ENCODE measurements at places on chromosomes 11 and 22.

- no peak for DNase-seq
Observed at GRCh38 chr11:22927793-22928192, 67.5 kb upstream of the CCDC179 start.

- no peak for DNase-seq
Observed at GRCh38 chr11:37322333-37323194, 724.5 kb upstream of the RAG2 start.

- peak; percentile 74 for DNase-seq
Observed at GRCh38 chr22:47043835-47044721, 281.6 kb downstream of the TBC1D22A start.

DNA sequence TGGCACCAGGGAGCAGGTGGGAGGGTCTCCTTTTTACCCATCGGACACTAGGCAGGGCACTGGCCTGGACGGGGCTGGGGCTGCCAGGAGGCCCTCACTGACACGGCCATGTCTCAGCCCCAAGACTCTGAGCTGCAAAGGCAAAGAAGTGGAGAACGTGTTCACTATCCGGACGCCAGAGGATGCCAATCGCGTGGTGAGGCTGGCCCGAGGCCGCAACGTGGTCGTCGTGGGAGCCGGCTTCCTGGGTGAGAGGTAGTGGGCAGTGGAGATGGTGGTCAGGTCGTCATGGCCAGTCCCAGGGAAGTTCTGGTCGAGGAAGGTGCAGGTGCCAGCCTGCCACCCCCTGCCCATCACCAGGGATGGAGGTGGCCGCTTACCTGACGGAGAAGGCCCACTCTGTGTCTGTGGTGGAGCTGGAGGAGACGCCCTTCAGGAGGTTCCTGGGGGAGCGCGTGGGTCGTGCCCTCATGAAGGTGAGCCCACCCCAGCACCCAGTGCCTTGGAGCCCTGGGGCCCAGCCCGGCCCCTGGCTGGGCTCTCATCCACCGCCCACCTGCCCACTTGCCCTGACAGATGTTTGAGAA is 5.7 kb upstream of the LZTR1 start:
- no peak for DNase-seq

DNA sequence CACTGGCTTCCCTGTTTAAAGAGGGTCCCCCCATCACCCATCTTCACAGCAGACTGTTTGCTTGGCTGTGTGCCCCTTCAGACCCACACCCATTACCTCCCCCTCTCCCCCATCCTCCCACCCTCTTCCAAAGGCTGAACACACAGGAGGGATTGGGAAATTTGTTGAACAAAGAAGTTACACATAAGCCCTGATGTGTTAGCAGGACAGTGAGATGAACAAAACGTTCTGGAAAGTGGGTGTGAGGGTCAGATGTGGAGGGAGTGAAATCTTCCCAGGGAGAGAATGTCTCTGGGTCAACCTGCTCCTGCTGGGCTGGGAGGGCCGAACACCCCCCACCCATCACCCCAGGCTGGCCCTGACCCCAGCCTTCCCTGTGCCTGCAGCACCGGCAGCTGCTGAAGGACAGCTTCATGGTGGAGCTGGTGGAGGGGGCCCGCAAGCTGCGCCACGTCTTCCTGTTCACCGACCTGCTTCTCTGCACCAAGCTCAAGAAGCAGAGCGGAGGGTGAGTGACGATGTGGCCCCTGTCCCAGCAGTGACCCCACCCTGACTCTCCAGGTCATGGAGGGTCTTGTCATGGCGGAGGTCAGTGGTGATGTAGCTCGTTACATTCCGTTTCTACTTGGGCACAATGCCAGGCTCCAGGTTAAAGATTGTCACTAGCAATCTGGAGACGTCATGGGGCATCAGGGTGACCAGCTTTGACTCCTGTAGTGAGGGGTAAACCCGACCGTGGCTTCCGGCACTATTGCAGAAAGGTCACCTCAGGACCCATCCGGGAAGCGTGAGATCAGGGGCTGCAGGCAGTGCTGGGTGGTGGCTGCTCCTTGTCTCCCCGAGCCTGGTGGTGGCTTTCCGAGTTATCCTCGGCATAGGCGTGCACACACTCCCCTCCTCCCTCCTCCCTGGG is 103.5 kb downstream of the BCR start:
- no peak for DNase-seq

DNA sequence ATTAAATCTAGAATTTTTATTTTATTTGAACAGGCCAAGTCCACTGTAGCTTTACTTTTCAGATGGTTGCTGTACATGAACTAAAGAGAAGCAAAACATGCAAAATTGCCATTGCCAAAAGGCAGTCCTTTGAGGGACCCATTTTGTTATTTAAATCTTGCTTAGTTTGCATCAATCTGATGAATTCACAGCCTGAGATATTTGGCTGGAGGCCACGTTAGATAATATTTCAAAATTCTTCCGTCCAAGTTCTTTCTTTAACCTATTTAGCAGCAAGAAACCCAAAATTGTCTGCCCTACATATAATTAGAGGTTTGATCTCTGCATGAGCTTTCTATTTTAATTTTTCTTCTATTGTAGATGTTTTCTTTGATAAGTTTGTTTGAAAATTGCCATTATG is 1706.9 kb upstream of the RAG2 start:
- no peak for DNase-seq

- DNase-seq, result no peak
Observed at GRCh38 chr22:31602259-31602952, 59.6 kb downstream of the PISD start.

- DNase-seq, result no peak
Observed at GRCh38 chr11:19723572-19724342, 11.1 kb downstream of the NAV2 start.

- no peak for DNase-seq
Observed at GRCh38 chr22:21666786-21667185, 974 bp downstream of the PPIL2 start.

GRCh38 chr11:35088676-35089075 is 50.3 kb upstream of the CD44 start:
- DNase-seq, result no peak

DNA sequence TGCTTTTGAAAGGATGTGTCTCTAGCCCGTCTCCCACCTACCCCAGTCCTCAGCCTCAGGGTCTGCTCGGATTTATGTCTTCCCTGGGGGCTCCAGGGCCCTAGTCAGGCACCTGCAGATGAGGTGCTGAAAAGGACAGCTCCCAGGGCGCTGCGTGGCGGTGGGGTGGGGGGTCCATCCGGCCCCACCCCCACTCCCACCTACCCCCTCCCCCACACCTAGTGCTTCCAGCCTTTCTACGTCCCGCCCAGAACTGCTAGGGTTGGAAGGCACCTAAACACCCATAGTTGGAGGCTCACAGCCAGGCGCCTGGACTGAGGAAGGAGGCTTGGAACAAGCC is 1.4 kb upstream of the ROBO3 start:
- no peak for DNase-seq

- DNase-seq, result no peak
Observed at GRCh38 chr11:68924073-68924925, 20.6 kb downstream of the IGHMBP2 start.

- DNase-seq, result no peak
Observed at GRCh38 chr22:24289114-24289513, 18.5 kb downstream of the SPECC1L start.

DNA sequence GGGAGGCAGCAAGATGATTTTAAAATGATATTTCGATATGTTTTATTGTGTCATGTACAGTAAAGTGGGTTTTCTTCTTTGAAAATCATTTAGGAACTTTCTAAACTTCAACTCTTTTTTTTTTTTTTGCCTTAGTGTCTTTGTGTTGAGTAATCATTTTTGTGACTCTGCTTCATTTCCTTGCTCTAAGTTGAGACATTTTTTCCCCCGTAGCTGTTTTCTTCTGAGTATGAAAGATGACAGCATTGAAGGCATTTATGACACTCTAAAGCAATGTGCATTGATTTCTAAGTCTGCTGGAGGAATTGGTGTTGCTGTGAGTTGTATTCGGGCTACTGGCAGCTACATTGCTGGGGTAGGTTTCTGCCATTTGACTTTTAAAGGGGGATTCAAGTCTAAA is 23.5 kb downstream of the RRM1 start:
- DNase-seq, result no peak
